ENCODE measurements at places on chromosomes 6 and 20. TPM values are rescaled to one million over a fixed set of nuclear protein-coding genes. Genes with fewer than 3 reads are reported as not detected.

The TNXB gene
- total RNA-seq = 4.3 TPM

The FAM209B gene
- total RNA-seq = 1.8 TPM

The TUBB2B gene
- total RNA-seq = 0.41 TPM

The CLPSL2 gene
- total RNA-seq = not detected

The SALL4 gene
- 2.3 TPM for total RNA-seq

The PI16 gene
- total RNA-seq = not detected

- no peaks in the 10 kb centered on the region for H3K4me1 ChIP-seq
- H3K27me3 ChIP-seq = no peaks in the 10 kb centered on the region
- H3K4me3 ChIP-seq = no peak overlapping the region
- no peaks in the 10 kb centered on the region for H3K36me3 ChIP-seq
Measured at GRCh38 chr6:63307581-63308246, 12.1 kb downstream of the LGSN start.

- DNase-seq = no peak
- peak overlapping the region; percentile 60 for H3K27ac ChIP-seq
- H3K36me3 ChIP-seq = peaks cover 49% of the 10 kb centered on the region
- peaks cover 74% of the 10 kb centered on the region for H3K4me1 ChIP-seq
- peak overlapping the region; percentile 32 for H3K4me3 ChIP-seq
Measured at GRCh38 chr6:149331043-149331807, 13.7 kb downstream of the TAB2 start.

- H3K4me3 ChIP-seq = no peak overlapping the region
- peaks cover 21% of the 10 kb centered on the region for H3K4me1 ChIP-seq
- peaks cover 48% of the 10 kb centered on the region for H3K27me3 ChIP-seq
- no peak overlapping the region for H3K27ac ChIP-seq
- peaks cover 3% of the 10 kb centered on the region for H3K36me3 ChIP-seq
Measured at GRCh38 chr6:106003268-106003987, 82.7 kb upstream of the PRDM1 start.

GRCh38 chr6:167826230-167826895 is 348 bp upstream of the AFDN start:
- H3K27ac ChIP-seq = no peak overlapping the region
- DNase-seq = peak; percentile 59
- H3K36me3 ChIP-seq = no peaks in the 10 kb centered on the region
- peak overlapping the region; percentile 83 for H3K4me3 ChIP-seq
- H3K27me3 ChIP-seq = peaks cover 72% of the 10 kb centered on the region
- peaks cover 28% of the 10 kb centered on the region for H3K4me1 ChIP-seq

DNA sequence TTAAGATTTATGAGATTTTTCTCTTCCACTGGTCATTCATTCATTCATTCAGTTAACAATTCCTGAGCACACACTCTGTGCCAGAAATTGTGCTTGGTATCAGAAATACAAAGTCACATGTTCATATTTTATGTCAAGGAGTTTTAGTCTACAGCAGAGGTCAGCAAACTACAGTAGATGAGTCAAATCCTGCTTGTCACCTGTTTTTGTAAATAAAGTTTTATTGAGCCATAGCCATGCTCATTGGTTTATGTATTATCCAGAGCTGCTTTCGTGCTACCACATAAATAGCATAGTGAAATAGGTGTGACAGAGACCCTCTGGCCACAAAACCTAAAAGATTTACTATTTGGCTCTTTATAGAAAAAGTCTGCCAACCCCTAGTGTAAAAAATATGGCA is 46.8 kb downstream of the THEMIS start:
- peaks cover 31% of the 10 kb centered on the region for H3K4me1 ChIP-seq
- DNase-seq = no peak
- H3K4me3 ChIP-seq = no peak overlapping the region
- no peak overlapping the region for H3K27ac ChIP-seq
- no peaks in the 10 kb centered on the region for H3K27me3 ChIP-seq

GRCh38 chr6:9087470-9087869 is 652.1 kb upstream of the SLC35B3 start:
- no peaks in the 10 kb centered on the region for H3K4me1 ChIP-seq
- H3K27ac ChIP-seq = no peak overlapping the region
- no peak overlapping the region for H3K4me3 ChIP-seq
- no peaks in the 10 kb centered on the region for H3K27me3 ChIP-seq
- H3K36me3 ChIP-seq = no peaks in the 10 kb centered on the region

GRCh38 chr6:40350747-40351217 is 236.4 kb downstream of the LRFN2 start:
- no peak overlapping the region for H3K4me3 ChIP-seq
- peaks cover 1% of the 10 kb centered on the region for H3K27me3 ChIP-seq

DNA sequence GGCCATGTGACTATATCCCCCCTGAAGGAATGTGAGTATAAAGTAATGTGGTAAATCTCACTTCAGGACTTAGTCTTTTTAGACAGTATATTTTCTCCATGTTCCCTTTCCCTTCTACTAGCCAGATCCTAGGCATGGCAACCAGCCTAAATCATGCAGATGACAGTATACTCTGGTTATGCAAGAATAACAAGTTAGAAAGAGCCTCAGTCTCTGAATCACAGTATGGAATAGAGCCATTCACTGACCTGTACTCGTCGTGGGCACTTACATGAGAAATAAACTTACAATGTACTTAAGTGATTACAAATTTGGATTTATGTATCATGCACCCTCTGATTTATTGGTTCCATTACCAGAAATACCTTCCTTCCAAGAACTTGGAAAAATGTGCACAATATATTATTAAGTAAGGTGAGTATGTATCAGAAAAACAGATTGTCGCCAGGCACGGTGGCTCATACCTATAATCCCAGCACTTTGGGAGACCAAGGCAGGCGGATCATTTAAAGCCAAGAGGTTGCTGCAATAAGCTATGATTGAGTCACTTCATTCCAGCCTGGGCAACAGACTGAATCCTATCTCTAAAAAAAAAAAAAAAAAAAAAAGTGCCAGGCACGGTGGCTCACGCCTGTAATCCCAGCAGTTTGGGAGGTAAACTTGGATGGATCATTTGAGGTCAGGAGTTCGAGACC is 25.1 kb upstream of the FAM8A1 start:
- no peaks in the 10 kb centered on the region for H3K36me3 ChIP-seq
- H3K27ac ChIP-seq = no peak overlapping the region
- DNase-seq = no peak
- H3K4me3 ChIP-seq = no peak overlapping the region
- H3K4me1 ChIP-seq = no peaks in the 10 kb centered on the region

- DNase-seq = no peak
- no peak overlapping the region for H3K4me3 ChIP-seq
- H3K4me1 ChIP-seq = no peaks in the 10 kb centered on the region
- H3K27ac ChIP-seq = no peak overlapping the region
- peaks cover 3% of the 10 kb centered on the region for H3K27me3 ChIP-seq
Measured at GRCh38 chr6:125236536-125237327, 65.0 kb downstream of the HDDC2 start.

GRCh38 chr6:117463762-117464665 is 18.5 kb upstream of the DCBLD1 start:
- H3K4me3 ChIP-seq = no peak overlapping the region
- DNase-seq = no peak
- H3K36me3 ChIP-seq = no peaks in the 10 kb centered on the region
- peaks cover 23% of the 10 kb centered on the region for H3K4me1 ChIP-seq

DNA sequence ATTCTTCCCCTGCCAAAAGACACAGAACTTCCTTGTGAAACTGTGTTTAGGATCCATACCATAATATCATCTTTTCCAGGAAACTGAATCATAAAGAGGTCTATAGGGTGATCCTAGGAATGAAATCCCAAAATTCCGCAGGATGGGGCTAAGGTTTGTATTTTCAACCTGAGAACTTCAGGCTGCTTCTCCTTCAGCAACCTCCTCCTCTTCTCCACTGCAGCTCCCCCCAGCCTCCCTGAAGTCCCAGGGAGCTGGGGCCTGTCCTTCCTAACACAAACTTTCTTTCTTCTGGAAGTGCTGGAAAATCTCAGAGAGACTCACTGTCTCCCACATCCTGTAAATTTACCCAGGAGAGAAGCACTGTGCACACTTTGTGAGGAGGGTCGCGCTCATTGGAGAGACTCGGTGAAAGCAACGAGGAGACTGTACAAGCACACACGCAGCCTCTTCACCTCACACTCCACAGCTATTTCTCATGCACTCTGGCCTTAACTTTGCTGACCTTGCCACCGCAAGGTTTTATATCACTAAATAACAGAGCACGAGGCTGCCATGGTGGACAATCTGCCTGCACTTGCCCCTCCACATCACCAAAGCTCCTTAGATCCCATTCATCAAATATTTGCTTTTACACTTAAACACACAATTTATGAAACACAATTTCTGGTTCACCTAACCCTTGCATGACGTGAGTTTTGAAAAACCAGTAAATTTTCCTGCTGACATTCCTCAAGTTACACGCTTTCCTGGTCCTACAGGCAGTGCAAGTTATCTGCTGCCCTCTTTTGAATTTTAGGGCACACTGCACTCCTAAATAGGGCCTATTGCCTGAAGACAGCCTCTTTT is 14.3 kb downstream of the ID4 start:
- no peak overlapping the region for H3K27ac ChIP-seq
- no peak overlapping the region for H3K4me3 ChIP-seq
- H3K36me3 ChIP-seq = no peaks in the 10 kb centered on the region
- DNase-seq = no peak

- no peak overlapping the region for H3K27ac ChIP-seq
- DNase-seq = no peak
- no peaks in the 10 kb centered on the region for H3K4me1 ChIP-seq
- H3K36me3 ChIP-seq = no peaks in the 10 kb centered on the region
- peaks cover 2% of the 10 kb centered on the region for H3K27me3 ChIP-seq
Measured at GRCh38 chr6:89530982-89531381, 98.0 kb downstream of the ANKRD6 start.

GRCh38 chr6:15249371-15250019 is 3.6 kb downstream of the JARID2 start:
- H3K4me1 ChIP-seq = peaks cover 52% of the 10 kb centered on the region
- H3K27me3 ChIP-seq = no peaks in the 10 kb centered on the region
- H3K36me3 ChIP-seq = peaks cover 71% of the 10 kb centered on the region
- DNase-seq = no peak

DNA sequence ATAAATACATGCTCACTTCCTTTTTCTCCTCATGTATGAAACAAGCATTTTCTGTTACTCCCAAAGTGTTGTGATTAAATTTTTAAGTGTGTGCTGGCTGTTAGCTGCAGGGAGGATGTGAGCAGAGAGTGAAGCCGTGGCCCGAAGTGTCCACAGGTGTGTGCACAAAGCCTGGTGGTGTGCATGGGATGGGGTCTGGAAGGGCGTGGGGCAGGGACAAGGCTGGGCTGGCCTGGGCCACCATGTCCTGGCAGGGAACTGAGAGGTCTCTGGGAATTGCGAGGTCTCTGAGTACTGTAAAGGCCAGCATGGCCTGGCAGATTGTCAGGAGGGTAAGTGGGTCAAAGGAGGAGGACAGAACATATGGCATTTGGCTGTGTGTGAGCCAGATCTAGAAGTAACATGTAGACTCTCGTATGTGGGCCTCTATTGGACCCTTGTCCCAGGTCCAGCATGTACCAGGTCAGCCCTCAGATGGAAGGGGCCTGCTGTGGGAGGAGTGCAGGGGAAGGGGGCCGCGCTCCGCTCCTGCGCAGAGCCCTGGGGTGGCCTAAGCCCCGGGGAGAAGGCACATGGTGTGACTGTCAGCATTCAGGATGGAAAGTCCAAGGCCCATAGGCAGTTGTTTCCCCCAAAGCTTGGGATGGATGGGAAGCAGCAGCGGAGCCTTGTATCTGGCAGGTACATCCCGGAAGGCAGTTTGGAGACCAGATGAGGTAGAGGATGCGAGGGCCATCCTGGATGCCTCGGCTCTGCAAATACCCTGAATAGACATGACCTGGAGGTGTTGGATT is 45.1 kb upstream of the PHACTR3 start:
- no peaks in the 10 kb centered on the region for H3K36me3 ChIP-seq
- H3K27me3 ChIP-seq = no peaks in the 10 kb centered on the region
- H3K27ac ChIP-seq = no peak overlapping the region
- no peak for DNase-seq
- no peaks in the 10 kb centered on the region for H3K4me1 ChIP-seq

DNA sequence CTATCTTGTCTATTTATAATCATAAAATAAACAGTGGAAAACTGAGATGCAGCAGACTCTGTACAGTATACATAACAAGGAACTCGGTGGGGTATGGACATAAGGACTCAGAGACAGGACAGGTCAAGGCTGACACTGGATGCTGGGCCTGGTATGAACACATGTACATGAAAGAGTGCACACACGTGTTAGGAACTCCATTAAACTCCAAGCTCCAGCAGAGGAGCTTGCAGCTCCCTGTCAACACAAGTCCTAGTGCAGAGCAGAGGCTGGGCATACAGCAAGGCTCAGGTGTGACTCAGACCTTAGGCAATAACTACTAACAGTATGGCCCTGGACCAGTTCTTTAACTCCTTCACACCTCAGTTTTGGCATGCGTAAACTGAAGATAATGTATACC is 17.1 kb downstream of the NAPB start:
- peaks cover 31% of the 10 kb centered on the region for H3K36me3 ChIP-seq
- peaks cover 56% of the 10 kb centered on the region for H3K4me1 ChIP-seq
- DNase-seq = no peak
- no peak overlapping the region for H3K4me3 ChIP-seq
- no peaks in the 10 kb centered on the region for H3K27me3 ChIP-seq

DNA sequence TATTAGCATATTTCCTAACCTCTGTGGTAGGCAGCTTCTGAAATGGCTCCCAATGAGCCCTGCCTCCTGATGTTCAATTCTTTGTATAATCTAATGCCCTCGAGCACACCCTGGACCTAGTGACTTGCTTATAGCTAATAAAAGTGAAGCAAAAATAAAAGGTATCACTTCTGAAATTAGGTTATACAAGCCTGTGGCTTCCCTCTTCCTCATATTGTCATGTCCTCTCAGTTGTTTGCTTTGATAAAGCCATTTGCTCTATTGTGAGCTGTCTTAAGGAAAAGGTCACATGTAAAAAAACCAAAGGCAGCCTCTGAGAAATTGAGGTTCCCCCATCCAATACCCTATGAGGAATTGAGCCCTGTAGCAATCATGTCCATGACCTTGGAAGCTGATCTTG is 442.1 kb upstream of the ADGRB3 start:
- no peaks in the 10 kb centered on the region for H3K27me3 ChIP-seq

DNA sequence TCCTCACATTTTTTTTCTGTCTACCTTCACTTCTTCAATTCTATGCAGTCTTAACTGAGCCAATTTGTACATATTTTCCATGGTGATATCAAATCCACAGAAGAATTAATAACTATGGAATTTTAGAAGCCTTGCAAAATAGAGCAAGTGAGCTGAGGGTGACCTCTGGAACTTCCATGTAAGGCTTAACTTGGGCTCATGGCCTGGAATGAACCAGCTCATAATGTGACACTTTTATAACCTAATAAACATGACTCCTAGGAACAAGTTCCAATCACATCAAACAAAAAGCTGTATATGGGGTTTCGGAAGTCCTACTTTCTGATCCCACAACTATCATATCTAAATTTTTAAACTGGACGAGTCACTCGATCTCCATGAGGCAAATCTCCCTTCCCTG is 232.4 kb downstream of the FOXA2 start:
- no peak overlapping the region for H3K4me3 ChIP-seq
- no peaks in the 10 kb centered on the region for H3K36me3 ChIP-seq
- no peaks in the 10 kb centered on the region for H3K27me3 ChIP-seq
- no peak overlapping the region for H3K27ac ChIP-seq
- no peaks in the 10 kb centered on the region for H3K4me1 ChIP-seq

GRCh38 chr20:42634156-42634555 is 555.5 kb downstream of the PTPRT start:
- no peak for DNase-seq
- H3K27me3 ChIP-seq = no peaks in the 10 kb centered on the region
- H3K27ac ChIP-seq = no peak overlapping the region
- no peaks in the 10 kb centered on the region for H3K4me1 ChIP-seq
- no peak overlapping the region for H3K4me3 ChIP-seq

GRCh38 chr6:135640048-135640447 is 142.5 kb upstream of the AHI1 start:
- H3K27ac ChIP-seq = peak overlapping the region; percentile 94
- H3K36me3 ChIP-seq = peaks cover 83% of the 10 kb centered on the region

- peak overlapping the region; percentile 58 for H3K27ac ChIP-seq
- no peak overlapping the region for H3K4me3 ChIP-seq
- no peak for DNase-seq
- H3K27me3 ChIP-seq = no peaks in the 10 kb centered on the region
- H3K4me1 ChIP-seq = peaks cover 50% of the 10 kb centered on the region
- no peaks in the 10 kb centered on the region for H3K36me3 ChIP-seq
Measured at GRCh38 chr20:53748821-53749421, 155.3 kb upstream of the ZNF217 start.

Measured in activated T-helper 2 cell treated with anti-CD3 and anti-CD28 coated beads, Interferon-gamma antibody, Interleukin-2, Interleukin-4, amounts not matched to agents 10 μg/mL and 5 μg/mL and 100 μg/mL, durations not matched to agents 14 hours and 24 hours and 36 hours (primary cell).